ENCODE measurements at places on chromosomes 1 and 21.

- DNase-seq, result no peak
Measured at GRCh38 chr1:158147401-158147800, 33.3 kb upstream of the CD1D start.

GRCh38 chr1:65174585-65174984 lies 26.6 kb downstream of the AK4 start:
- no peak for DNase-seq

- no peak for DNase-seq
Measured at GRCh38 chr1:4836574-4836973, 182.2 kb downstream of the AJAP1 start.

DNA sequence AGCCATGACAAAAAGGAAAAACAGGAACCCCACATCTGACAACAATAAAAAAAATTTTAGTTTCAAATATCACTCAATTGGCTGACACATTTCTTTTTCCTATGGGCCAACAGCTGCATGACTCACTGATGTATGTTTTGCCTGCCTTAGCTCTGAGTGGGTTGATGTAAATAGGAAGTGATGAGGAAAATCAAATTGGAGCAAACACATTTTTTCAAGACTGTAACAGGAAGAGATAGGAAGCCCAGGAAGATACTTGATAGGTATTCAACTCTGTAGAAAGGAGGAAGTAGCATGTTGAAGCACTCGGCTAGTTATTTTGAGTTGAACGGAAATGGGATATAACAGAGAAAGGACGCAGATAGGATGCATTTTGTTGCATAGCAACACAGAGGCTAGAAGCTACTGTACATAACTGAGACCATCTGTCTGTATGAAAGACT lies 168.0 kb upstream of the NR5A2 start:
- no peak for DNase-seq

DNA sequence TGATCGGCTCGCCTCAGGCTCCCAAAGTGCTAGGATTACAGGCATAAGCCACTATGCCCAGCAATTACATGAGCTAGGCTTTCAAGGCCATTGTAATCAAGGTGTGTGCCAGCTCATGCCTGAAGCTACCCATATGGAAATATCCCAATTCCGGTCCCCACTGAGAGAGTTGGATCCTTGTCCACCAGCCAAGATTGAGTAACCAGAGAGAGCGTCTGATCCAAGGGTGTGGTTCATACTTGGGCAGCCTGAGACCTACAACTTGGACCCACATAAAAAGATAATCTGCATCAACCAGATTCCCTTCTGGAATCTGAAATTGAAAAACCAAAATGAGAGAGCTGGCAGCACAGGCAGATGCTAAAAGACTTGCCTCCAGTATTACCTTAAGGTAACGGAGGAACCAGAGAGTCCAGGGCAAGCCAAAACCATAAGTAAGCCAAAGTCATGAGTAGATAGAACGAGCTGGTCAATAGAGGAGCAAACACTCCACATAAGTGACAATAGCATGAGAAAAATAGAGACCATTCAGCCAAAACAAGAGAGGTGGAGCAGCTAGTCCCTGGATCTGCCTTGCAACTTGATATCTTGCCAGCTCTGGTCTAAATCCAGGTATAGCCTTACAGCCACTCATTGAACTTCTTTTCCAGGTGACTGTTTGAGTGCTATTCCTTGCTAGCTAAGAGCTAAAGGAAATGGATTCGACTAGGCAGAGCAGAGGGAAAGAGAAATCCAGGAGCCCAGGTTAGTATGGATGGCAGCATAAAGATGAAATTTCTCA lies 63.8 kb upstream of the ATP1A1 start:
- DNase-seq, result no peak

- no peak for DNase-seq
Measured at GRCh38 chr1:29096231-29096886, 27.3 kb downstream of the TMEM200B start.

DNA sequence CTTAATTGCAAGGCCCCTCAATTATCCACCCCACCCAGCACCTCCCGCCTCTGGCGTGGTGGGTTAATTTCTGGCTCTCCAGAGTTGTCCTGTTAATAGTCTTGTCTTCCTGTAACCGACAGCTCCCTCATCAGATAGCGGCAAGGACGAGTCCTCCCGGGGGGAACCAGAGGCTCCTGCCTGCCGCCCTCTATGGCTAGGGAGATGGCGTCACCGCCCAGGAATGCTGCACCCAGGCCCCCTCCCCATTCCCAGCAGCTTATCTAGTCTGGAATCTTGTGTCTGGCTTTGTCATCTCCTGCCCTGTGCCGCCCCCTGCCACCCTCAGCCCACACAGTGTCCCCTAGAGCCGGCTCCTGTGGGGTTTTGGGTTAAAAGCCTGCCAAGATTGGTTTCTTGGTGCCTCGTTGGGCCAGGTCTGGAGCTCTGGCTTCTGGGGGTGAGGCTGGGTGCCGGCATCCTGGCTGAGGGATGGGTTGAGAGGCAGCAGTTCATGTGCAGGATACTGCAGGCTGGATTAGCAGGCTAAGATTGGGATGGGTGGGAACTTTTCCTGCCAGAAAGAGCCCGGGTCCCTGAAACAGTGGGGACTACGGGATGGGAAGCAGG lies 48.8 kb downstream of the EDN2 start:
- DNase-seq, result no peak

GRCh38 chr1:221487781-221488524 lies 253.9 kb downstream of the DUSP10 start:
- DNase-seq, result no peak

DNA sequence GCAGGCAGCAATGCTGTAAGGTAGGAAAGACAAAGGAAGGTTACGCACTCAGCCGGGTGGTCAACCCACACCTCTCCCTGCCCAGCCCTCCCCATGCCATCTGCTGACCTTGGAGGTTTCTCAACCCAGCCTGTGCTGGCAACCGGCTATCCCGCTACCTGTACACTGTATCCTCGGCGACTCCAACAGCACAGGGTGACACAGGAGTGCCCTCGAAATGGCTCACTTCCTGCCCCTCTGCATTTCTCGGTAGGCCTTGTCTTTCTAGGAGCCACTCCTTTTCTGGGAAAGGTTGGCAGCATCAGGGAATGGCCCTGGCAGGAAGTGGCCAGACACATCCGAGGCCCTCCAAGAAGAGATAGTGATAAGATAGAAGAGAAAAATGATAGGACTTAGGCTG lies 124.0 kb downstream of the PROX1 start:
- DNase-seq, result no peak

DNA sequence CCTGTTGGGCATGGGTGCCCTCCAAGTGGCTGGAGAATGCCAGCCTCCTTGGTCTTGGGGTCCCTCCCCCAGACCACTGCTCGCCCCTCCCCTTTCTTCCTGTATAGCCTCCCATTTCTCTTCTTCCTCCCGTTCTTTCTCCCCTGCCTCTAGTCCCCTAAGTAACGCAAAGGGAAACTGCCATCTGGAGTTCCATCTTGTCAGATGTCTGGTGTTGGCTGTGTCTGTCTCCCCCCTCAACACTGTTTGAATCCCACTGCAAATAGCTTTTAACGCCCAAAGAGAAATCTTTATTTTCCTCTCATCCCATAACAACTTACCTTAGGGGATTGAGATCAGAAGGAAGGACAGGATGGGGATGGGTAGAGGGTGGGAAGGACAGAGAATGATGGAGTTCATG lies 55.3 kb upstream of the CSF3R start:
- no peak for DNase-seq

- no peak for DNase-seq
Measured at GRCh38 chr1:228100822-228101613, 2.1 kb downstream of the C1orf35 start.

- no peak for DNase-seq
Measured at GRCh38 chr1:89733748-89734147, 87.1 kb upstream of the LRRC8D start.

DNA sequence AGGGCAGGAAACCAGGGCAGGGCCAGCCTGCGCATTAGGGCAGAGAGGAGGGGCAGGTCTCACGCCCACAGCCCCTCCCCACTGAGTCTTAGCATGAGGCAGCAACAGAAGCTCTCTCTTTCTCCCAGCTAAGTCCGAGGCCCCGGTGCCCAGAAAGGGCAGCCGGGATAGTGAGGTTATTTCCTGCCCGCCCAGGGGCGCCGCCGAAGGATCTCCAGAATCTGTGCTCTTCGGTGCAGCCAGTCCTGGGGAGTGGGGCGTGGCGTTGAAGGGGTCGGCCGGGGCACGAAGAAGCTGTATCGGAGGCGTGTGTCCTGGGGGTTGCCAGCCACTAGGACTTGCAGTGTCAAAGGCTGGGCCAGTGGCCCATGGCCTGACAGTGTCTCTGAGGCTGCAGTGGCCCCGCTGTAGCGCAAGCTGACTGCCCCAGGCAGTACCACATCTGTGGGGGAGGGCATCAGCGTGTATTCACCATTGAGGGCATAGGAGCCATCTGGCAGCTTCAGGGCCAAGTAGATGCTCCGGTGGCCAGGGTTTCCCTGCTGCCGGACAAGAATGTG lies 7.8 kb downstream of the ADAMTS4 start:
- no peak for DNase-seq

DNA sequence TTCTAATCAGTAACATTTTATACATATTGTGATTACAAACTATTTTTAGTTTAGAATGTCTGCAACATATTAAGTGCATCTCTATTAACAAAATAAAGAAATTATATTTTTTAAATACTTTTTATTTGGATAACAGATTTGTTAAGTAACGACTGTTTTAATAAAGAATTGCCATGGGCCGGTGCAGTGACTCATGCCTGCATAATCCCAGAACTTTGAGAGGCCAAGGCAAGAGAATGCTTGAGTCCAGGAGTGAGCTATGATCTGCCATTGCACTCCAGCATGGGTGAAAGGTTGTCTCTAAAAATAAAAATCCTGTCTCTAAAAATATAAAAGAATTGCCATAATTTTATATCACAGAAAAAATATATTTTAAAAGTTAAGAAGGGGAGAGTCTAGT lies 4.1 kb downstream of the LRRIQ3 start:
- DNase-seq, result no peak

GRCh38 chr1:93704052-93704451 lies 22.4 kb upstream of the BCAR3 start:
- DNase-seq, result no peak

DNA sequence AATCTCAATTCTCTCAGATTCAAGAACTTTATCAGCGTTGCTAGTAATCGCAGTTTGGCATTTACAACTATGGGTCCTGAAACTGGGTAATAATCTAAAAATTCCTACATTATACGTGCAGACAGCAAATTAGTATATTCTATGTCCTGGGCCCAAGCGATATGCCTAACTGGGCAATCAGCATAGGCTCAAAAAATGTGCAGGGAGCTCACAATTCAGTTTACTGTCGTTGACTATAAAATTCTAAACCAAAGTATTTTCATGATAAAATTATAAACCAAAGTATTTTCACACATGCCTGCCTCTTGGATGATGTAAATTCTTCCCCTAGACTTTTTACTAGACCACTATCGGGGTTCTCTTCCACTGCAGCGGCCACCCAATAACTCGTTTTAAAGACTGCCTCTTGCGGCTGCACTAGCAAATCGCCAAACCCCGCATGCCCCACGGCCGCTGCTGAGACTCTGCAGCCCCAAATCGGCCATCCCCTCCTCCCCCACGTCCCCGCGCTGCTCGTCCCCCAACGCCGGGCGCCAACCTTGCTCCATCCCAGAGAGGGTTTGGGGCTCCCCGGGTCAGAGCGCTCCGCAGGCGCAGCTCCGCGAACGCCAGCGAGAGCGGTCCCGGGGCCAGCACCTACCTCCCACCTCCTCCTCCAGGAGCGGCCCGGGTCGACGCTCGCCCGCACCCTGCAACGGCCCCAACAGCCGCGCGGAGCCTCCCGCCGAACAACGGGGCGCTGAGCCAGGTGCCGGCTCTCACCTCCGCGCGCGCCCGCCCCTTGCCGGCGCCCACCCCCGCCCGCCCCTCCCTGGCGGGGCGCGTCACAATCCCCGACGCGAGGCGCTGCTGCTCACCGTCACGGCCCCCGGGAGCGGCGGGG lies 506 bp downstream of the SSX2IP start:
- DNase-seq, result peak; percentile 11

- no peak for DNase-seq
Measured at GRCh38 chr1:56964349-56965017, 1.3 kb downstream of the C8B start.

DNA sequence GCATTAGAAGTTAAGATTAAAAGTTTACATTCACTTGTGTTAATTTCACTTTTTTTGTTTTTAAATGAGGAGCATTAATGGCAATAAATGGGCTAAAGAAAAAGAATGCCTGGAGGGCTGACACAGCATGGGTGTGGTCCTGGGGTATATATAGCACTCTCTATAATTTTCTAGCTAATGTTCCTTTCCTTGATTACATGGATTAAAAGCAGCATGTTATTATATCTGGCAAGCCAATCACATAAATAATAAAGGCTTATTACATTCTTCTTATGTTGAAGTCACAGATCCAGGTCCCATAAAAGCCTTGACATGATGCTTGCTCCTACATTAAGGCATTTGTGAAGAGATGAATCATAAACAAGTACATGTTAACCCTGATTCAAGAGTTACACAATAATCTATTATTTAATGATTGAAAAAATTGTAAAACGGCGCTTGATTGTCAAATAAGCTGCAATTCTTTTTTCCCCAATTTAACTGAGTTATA lies 91.4 kb downstream of the LYPLAL1 start:
- DNase-seq, result no peak

- DNase-seq, result no peak
Measured at GRCh38 chr1:41842326-41842725, 76.4 kb downstream of the HIVEP3 start.

- no peak for DNase-seq
Measured at GRCh38 chr1:184146202-184146601, 94.7 kb downstream of the TSEN15 start.

DNA sequence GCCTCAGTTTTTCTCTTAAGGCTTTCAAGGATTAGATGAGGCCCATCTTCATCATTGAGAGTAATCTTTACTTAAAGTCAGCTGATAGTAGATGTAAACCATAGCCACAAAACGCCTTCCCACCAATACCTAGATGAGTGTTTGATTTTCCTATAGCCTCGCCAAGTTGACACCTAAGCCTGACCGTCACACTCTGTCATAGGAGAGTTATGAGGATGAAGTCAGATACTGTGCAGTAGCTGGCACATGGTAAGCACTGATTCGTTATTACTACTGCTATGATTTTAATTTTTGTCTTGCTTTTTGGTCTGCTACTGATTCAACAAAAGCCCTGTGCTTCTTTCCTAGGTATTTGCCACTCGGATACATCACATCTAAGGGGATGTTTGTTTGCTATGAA lies 395.5 kb downstream of the RPS6KC1 start:
- no peak for DNase-seq

DNA sequence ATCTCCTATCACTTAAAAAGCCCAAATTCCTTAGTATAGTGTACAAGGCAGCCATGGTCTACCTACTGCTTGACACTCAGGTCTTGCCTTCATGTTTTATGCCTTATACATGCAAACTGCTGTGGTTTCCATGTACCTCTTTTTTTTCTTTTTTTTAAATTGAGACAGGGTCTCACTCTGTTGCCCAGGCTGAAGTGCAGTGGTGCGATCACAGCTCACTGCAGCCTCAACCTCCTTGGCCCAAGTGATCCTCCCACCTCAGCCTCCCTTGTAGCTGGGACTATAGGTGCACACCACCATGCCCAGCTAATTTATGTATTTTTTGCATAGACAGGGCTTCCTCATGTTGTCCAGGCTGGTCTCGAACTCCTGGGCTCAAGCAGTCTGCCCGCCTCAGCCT lies 8.0 kb downstream of the CD55 start:
- no peak for DNase-seq

GRCh38 chr1:198330982-198331615 lies 174.3 kb downstream of the NEK7 start:
- no peak for DNase-seq

GRCh38 chr1:16183179-16183578 lies 27.3 kb upstream of the EPHA2 start:
- no peak for DNase-seq

Measured in activated T-cell treated with anti-CD3 and anti-CD28 coated beads for 1 hour (primary cell).